ENCODE measurements at places on chromosomes 6 and 20.
A peak's percentile ranks its signal among the peaks of the same experiment; 100 is the strongest.

- DNase-seq, result peak; percentile 34
Observed at GRCh38 chr6:56524891-56525703, 117.6 kb downstream of the DST start.

DNA sequence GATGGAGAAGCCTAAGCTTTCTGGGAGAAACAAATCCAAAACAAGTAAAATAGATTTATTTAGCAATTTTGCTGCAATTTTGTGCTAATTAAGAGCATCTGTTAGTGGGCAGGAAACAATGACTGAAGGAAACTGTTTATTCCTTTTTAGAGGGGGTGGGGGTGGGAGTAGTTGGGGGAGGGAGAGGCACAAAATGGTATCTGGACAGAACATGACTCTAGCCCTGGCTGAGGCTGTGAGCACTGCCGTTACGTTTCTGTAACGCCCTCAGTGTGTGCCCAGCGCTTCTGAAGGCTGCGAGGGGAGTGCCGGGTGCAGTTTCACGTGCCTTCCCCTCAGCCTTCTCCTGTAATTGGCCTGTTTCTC is 28.8 kb downstream of the METTL24 start:
- no peak for DNase-seq

DNA sequence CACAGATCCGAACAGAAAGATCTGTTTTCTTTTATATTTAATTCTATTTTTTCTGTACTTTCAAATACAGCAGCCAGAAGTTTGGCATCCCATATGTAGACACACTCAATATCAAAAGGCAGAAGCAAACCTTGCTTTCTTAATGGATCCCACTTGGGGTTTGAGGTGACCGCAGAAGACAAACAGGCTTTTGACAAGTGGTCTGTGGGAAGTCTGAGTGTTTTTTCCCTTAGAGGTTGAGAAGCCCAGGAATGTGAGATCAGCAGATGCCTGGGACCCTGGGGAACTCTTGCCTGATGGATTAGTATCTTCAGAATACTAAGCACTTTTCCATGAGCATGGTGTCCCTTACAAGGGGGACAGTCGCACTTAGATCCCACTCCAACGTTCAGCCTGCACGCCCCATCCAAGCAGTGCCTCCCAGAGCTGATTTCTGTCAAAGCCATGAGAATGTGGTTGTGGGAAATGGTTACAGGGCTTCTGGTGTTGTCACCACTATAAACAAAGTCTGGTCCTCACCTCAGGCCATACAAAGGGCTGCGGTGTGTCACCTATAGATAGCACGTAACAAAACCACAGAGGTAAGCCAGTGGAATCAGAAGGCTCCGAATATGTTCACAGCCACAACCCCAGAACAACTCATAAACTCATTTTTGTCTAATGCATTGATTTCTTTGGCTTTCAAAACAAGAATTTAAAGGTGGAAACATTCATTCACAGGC is 12.7 kb downstream of the IL17F start:
- no peak for DNase-seq

DNA sequence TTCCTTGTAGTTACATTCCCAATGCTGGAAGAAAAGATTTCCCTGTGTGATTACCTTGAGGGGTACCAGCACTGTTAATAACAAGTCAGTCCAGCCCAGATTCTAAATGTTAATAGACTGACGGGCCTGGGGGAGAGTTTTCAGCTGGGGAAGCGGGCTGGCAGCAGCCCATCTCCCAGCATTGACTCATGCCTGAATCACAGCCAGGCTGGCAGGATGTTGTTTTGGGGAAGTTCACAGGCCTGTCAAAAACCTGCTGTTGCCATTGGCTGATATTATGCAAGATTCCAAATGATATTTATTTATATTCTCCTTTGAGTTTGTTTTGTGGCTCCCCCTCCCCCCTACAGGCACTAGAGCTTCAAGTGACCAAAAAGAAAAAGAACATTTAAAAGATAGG is 213.9 kb upstream of the CNR1 start:
- DNase-seq, result peak; percentile 91

- no peak for DNase-seq
Observed at GRCh38 chr20:37095108-37095598, 644 bp downstream of the RBL1 start.

- no peak for DNase-seq
Observed at GRCh38 chr6:41216616-41217015, 11.5 kb upstream of the TREML4 start.

DNA sequence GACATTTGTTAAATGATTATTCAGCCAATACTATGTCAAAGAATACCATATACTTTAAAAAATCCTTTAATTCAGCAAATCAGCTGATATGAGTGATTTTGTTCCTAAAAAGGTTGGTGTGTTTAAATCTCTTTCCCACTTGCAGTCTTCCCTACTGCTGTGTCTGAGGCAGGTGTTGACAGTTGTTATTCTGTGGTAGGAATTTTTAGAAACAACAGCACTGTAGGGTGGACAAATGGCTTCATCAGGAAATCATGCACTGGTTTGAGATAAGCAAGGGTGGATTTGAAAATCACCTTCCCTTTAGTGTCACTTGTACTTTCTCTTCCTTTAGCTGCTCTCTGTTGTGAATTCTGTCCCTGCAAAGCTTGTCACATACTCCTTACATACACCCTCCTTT is 213.7 kb upstream of the SGK1 start:
- no peak for DNase-seq

DNA sequence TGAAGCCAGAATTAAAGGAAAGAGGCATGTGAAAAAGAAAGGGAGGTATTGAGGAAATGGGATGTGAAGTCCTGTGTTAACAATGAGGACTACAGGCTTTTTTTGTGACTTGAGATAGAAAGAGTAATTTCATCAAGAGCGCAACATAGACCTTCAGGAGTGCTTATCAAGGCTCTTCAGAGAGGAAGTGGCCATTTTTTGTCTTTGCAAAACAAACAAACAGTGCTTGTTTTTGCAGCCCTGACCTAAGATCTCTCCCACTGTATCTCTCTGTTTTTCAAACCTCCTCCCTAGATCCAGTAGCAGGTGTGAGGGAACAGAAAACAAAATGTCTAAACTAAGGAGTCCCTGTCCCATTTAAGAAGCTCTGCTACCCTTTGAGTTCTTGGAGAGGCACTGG is 710.3 kb upstream of the MARCKS start:
- no peak for DNase-seq

- DNase-seq, result no peak
Observed at GRCh38 chr20:51861726-51862466, 59.6 kb upstream of the SALL4 start.

- no peak for DNase-seq
Observed at GRCh38 chr20:37898233-37899104, 4.5 kb upstream of the VSTM2L start.

DNA sequence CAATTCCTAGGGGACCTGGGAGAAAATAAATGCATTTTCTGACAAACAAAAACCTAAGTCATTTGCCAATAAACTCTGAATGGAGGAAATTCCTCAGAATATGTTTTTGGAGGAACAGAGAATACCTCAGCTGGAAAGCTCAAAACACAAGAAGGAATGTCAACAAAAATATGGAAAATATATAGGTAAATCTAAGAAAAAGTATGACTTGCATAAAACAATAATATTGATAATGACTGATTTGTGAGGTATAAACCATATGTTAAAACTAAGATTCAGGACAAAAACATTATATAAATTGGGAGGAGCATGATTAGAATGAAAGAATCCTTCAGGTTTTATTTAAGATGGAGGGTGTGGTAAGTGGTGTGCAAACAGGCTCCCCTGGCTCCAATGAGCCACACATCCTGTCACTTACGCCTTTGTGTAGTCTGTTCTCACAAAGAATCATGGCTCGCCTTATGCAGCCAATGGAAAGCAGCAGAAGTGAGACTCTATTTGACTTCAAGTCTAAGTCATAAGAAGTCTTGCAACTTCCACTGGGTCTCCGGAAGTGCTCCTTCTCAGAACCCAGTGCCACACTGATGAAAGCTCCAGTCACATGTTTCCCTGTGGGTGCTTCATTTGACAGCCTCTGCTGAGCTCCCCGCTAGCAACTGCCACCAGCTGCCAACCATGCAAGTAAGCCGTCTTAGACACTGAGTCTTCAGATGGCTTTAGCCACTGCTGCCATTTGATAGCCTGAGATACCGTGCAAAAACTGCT is 8.1 kb downstream of the CFAP61 start:
- DNase-seq, result no peak

GRCh38 chr6:5726976-5727718 is 279.6 kb downstream of the NRN1 start:
- DNase-seq, result no peak

DNA sequence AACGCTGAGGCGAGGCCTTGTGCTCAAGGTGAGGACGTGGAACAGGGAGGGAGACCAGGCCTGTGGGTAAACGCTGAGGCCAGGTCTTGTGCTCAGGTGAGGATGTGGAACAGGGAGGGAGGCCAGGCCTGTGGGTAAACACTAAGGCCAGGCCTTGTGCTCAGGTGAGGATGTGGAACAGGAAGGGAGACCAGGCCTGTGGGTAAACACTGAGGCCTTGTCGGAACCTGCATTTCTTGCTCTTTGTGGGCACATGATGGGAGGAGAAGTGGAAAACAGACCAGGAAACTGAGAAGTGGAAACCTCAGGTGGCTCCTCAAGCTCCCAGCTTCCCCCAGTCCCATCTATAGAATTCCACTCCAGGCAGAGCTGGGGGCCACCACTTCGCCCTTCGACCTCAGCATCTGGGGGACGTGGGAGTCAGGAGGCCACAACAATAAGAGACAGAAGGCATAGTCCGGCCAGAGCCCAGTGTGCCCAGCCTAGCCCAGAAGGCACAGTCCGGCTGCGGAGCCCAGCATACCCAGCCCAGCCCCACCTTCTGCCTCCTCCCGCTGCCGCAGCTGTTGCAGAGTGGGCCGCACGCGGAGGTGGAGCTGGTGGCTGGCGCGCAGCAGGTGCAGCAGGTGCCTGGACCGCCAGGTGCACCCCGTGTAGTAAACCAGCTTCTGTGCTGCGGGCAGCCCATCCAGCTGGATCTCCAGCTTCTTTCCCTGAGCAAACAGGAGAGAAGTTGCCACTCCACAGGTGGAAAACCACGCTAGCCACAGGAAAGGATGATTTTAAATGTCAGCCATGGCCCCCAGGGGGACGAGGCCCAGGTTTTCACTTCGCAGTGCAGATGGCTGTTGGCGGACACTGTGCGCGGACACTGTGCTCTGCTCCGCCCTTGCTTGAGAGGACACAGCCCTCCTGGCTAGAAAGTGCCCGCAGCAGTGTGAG is 17.5 kb downstream of the FRMD1 start:
- DNase-seq, result no peak

- DNase-seq, result no peak
Observed at GRCh38 chr6:170135461-170135820, 155.4 kb downstream of the DLL1 start.
